ENCODE measurements at places on chromosomes 6 and 20.

- no peak for DNase-seq
Measured at GRCh38 chr20:7248281-7249201, 481.1 kb downstream of the BMP2 start.

- no peak for DNase-seq
Measured at GRCh38 chr20:32450484-32451061, 92.4 kb downstream of the ASXL1 start.

- no peak for DNase-seq
Measured at GRCh38 chr20:41275301-41275731, 42.2 kb downstream of the ZHX3 start.

DNA sequence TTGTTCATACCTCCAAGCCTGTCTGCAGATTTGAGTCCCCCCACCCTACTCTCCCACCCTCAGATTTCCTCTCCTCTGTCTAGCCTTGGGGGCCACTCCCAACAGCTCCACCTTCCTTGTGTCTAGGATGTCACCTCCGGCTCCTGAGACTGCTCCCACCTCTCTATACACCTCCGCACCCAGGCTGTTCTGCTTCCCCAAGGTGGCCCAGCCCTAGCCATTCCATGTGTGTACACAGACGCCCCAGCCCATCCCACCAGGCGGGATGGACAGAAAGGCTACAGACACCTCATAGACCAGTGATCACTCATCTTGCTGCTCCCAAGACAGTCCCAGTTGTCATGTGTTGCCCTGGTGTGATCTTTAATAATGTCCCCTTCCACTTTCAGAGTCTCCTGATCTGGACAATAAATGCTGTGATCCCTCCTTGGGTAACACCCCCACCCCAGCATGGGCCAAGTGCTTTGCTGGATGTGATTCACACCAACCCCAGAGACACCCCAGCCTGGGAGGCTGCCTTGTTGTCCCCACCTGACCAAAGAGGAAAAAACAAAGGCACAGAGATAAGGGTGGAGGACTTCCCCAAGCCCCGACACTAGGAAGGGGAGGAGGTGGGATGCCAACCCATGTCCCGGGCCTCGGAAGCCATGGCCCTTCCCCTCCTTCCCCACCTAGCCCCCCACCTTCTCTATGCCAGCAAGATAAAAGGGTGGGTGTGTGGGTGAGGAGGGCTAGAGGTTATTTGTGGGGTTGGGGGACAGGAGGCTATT lies 36.1 kb downstream of the MDFI start:
- DNase-seq: no peak

GRCh38 chr6:125780540-125781313 lies 10.0 kb upstream of the NCOA7 start:
- DNase-seq: peak; percentile 77

DNA sequence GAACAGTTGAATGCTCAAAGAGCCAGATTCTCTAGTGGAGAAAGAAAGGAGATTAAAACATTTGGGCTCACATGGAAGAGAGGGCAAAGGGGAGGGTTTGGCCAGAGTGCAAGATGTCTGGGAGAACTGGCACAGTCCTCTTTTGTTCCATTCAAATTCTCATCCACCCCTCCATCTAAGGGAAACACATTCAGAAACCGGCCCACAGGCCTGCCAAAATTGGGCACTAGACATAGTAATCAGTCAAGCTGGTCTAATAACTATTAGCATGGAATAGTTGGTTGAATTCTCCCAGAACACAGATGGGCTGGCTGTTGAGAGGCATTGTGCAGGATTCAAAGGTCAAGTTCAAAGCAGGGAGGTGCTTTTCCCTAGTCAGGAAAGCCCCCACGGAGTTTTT lies 341.4 kb upstream of the IRAK1BP1 start:
- no peak for DNase-seq

DNA sequence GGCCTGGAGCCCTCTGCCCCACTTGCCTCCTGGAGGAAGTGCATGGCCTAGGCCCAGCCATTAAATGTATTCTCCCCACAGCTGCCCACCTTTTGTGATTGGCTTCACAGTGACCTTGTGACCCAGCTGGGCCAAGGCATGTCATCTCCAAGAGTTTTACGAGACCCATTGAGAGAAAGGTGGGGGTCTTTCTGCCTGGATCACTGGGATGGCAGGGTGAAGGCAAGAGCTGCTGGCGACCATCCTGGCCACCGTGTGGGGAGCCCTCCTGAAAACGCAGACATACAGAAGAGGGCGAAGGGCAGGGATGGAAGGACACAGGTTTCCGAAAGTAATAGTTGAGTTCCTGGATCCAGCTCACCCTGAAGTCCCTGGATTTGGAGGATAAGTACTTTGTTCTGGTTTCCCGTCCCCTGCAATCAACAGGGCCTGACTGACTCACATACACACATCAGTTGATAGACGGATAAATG lies 12.3 kb upstream of the SPO11 start:
- DNase-seq: no peak

GRCh38 chr6:43254846-43255245 lies 11.6 kb downstream of the TTBK1 start:
- no peak for DNase-seq

DNA sequence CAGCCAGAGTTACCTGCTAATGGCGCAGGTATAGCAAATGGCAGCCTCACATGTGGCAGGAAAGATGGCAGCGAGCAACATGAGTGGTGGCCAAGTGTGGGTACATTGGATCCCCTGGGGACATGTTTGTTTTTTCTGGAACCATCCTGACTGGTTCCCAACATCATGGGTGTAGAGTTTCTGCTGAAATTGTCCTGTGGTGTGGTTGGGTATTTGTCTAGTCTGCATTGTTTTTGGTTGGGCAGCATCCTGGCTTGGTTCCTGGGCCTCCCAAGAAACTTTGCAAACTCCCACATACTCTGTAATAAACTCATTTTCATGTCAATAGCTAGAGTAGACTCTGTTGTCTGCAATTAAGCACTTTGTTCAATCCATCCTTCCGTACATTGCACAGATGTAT lies 282.6 kb downstream of the CDC5L start:
- DNase-seq: no peak

DNA sequence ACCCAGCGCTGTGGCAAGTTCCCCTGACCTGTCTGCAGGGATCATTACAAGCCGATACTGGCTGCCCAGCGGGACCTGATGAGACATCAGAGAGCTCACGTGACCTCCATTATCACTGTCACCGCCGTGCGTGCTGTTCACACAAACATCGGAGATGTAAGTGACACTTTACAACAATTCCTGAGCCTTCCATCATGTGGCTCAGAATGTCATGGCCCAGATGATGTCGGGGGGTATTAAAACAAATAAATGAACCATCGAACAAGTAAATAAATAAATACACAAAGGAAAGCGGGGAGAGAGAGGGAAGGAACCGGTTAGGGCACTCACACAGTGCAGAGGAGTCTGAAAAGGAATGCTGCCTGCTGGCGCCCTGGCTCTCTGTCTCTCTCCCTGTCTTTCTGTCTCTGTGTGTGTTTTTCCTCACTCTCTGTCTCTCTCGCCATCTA lies 195.1 kb downstream of the BMP7 start:
- no peak for DNase-seq

DNA sequence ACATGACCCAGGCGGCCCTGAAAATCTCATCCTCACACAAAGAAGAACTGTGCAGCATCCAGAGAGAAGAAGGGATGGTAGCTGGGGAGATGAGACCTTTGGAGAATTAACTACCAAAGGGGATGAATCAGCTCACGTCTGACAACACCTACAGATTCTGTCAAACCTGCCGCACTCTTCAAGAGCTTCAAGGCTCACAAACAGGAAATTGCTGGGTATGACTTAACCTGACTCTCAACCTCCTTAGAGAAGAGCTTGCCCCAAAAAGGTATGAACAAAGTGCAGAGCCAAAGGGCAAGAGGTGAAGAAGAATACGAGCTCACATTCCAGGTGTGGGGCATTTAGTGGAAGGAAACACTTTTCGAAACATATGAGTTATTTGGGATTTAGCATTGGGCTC lies 139.8 kb downstream of the BACH2 start:
- no peak for DNase-seq

DNA sequence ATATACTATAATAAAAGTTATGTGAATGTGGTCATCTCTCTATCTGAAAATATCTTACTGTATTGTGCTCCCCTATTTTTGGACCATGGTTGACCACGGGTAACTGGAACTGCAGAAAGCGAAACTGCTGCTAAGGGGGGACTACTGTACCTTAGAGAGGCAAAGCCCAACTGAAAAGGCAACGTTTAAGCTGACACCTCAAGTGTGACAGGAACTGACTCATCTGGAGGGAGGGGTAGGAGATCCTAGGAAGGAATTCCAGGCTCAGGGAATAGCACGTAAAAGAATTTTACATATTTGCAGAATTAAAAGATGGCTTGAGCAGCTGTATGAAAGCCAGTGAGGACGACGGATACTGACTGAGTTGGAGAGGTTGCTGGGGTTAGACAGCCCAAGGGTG lies 34.8 kb downstream of the ELOVL2 start:
- no peak for DNase-seq

- DNase-seq: peak; percentile 51
Measured at GRCh38 chr6:72861935-72862432, 240.1 kb downstream of the KCNQ5 start.

All from inflammatory macrophage treated with lipopolysaccharide for 4 hours (primary cell).